COLO829 (cell line): ENCODE measurements at places on chromosomes 4 and X.

DNA sequence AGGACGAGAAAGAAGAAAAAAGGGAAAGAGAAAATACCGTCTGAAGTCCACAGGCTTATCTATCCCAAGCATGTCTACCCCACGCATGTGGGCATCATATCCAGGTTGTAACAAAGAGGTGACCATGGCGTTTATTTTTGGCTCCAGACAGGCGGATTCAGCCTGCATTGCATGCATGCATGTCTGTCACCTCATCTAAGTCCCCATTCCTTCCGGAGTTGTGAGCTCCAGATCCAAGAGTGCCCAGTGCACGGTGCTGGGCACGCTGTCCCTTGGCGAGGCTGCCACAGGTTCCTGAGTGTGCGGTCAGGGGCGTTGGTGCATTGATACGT lies 905 bp upstream of the GALNTL6 start:
- DNase-seq = no peak

- DNase-seq = no peak
These were observed 156.9 kb downstream of the APBB2 start for GRCh38 chr4:41057467-41057866.

DNA sequence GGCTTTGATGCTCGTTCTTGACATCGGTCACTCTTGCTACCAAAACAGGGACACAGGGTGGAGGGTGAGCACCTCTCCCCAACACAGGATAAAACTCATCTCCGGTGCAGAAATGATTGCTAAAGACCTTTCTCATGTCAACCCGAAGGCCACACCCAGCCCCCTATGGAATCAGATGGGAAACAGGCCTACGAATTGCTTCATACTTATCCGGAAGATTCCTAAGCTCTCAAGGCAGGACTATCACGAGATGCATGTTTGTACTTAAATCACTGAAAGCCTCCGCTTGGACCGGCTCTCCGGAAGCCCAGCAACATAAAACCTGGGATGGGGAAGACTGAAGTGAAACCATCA lies 74.9 kb downstream of the MTMR1 start:
- no peak for DNase-seq

DNA sequence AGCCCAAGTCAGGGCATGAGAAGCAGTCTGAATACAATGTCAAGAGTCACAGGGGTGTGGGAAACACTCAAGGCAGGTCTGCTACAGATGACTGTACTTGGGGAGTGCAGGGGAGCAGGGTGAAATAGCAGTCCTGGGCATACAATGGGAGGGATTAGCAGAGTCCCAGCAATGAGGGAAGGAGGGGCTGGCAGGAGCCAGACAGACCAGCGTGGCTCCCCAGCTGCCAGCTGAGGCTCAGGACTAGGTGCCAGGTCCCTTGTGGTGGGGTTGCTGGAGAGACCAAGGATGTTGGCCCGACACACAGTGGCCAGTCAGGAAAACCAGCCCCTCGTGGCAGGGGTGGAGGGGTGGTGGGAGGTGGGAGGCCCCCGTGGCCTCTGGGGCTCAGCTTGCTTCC lies 86.6 kb downstream of the RTL5 start:
- DNase-seq = no peak

GRCh38 chr4:119026662-119027444 lies 108.8 kb upstream of the MYOZ2 start:
- DNase-seq = no peak

GRCh38 chr4:53671757-53672156 lies 80.5 kb upstream of the LNX1 start:
- DNase-seq = no peak

- DNase-seq = no peak
These were observed 29.3 kb upstream of the UGT2B7 start for GRCh38 chr4:69066945-69067344.

- peak; percentile 38 for DNase-seq
These were observed 22.1 kb upstream of the SCOC start for GRCh38 chr4:140351093-140352075.

DNA sequence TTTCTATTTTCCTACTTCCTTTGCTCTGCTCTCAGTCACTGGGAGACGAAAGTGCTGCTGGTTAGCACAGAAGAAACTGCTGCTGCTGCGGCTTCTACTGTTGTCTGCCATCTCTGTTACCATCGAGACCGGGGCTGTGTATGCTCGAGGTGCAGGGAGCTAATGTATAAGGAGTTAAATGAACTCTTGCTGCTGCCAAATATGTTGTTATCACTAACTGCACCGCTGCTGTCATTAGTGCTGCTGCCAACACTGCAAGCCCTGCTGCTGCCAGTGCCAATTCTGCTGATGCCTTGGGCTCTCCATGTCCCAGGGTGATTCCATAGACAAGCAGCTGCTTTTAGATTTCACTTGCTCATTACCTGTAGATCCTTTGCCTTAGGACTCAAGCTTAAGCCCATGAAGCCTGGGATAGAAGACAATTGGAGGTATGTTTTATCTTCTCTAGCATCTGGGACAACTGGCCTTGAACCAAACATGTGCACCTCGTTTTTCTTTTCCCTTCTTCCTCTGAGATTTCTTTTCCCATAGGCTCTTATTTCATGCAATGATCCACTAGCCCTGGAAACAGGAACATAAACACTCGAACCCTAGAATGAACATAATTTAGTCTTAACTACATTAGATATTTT lies 107.8 kb downstream of the CCSER1 start:
- DNase-seq = no peak

DNA sequence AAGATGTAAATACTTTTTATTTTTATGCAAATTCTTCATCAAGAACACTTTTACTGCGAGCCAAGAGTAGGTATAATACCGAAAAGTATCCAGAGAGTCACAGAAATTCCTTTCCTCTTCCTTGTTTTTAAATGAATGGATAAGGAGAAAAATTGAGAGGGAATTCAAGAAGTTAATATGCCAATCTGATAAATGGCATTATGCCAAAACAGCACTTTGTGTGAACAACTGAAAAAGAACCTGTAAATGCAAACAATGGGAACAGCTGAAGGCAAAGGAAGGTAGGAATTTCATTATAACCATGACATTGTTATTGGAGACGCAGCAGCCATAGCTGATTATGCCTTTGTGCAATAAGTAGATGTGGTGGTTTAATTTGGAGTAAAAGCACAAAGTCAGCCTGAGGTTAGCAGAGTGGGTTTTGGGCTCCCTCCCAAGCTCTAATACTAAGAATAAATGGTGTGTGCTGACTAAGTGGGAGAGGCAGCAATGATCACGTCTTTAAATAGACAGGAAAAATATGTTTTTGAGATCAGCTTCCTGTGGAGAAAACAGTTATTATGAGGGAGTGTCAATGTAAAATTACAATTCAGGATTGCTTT lies 209.8 kb upstream of the NDST4 start:
- no peak for DNase-seq

DNA sequence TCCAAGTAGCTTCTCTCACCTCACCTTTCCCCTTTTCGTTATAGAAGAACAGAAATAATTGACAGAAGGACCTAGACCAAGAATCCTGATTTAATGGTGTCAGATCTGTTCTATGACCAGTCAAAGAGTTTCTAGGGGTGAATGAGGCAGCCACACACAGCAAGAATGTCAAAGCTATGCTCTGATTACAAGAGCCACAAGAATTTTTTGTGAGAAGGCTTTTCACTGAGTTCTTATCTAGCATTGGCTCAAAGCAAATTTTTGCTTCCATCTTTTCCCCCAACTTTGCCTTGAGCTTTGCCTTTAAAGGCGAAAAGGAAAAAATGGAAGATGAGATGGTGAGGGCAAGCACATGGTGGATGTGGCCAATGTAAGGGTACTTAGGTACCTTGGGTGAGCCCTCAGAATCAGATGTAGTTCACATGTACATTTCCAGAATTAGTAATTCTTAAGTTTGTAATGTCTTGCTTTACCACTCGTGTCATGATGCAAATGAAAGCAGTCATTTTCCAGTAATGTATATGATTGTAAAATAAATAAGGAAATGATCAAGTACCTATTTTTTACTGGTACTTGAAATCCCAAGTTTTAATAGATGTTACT lies 23.5 kb downstream of the FMR1 start:
- DNase-seq = no peak

DNA sequence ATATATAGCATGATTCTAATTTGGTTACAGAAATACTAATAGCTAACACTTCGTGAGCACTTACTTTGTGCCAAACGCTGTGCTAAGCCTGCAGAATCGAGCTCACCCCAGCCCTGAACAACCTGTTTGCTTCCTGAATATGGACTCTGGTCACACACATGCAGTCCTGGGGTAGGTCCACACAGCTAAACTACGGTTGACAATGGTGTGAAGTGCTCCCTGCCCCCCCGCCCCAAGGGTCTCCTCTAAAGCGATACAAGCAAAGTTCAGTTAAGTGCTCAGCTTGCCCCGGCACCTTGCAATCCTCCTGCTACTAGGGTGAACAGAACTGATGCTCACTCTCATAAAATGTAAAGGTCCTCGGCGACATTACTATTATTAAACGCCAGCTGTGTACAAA lies 879 bp downstream of the FOXP3 start:
- DNase-seq = no peak
